ENCODE measurements at places on chromosomes 16 and 17.

DNA sequence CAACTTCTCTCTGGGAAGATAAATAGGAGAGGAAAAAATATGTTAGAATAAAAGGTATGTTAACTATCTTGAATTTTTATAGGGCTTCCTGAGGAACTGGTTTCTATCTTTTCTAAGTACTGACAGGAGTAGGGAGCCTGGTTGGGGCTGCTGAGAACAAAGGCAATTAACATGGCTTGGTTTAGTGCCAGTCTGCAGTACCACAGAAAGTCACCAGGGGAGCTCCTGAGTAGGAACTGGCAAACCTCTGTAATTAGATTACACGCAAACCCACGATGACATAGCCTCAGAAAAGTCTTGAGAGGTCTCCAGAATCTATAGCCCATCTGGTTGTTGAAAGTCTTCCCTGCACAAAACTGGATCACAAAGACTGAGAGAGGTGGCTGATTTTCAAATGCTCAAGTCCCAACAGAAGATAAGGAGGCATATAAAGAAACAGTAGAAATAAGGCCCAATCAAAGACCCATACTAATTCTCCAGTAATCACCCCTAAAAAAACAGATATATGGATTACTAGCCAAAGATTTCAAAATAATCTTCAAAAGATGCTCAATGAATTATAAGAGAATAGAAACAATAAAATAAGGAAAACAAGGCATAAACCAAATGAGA lies 11.7 kb upstream of the CNTNAP4 start:
- DNase-seq: no peak

- no peak for DNase-seq
Observed at GRCh38 chr17:57623620-57624019, 121.5 kb downstream of the CCDC182 start.

GRCh38 chr17:61511480-61512182 lies 59.4 kb downstream of the TBX4 start:
- DNase-seq: no peak

DNA sequence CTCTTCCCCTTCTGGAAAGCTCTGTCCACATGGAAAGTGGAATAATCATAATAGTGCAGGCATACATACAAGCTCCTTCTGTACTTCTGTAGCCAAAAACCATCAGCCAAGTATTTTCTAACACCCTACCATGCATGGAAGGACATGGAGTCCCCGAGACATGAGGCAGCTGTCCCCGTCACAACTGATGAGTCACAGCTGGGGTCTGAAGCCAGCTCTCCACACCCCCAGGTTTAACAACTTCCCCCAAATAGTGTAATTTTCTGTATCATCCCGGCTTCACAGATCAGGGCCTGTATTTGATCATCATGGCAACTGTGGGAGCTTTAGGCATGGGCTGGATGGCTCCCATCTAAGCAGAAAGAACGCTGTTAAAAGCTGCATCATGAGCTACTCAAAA lies 16.6 kb downstream of the C16orf96 start:
- DNase-seq: no peak

DNA sequence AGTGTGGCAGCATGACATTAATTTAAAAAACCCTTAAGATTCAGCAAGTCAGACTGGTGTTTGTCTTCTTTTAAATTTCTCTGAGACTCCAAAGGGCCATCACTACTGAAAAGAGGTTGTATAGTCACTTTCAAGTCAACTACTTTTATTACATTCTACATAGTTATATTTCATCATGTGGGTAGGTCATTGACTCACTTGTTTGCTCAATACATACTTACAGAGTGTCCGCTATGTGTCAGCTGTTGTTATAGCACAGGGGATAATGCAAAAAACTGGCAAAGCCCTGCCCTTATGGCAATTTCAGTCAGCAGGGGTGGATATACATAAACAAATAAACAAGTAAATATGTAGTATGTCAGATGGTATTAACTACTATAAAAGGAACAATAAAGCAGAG lies 2.5 kb upstream of the MYH4 start:
- no peak for DNase-seq

GRCh38 chr16:49311823-49312222 lies 30.2 kb upstream of the CBLN1 start:
- DNase-seq: no peak

- DNase-seq: no peak
Observed at GRCh38 chr17:47611372-47612350, 38.1 kb upstream of the KPNB1 start.

GRCh38 chr17:65101371-65101770 lies 35.8 kb upstream of the RGS9 start:
- no peak for DNase-seq

DNA sequence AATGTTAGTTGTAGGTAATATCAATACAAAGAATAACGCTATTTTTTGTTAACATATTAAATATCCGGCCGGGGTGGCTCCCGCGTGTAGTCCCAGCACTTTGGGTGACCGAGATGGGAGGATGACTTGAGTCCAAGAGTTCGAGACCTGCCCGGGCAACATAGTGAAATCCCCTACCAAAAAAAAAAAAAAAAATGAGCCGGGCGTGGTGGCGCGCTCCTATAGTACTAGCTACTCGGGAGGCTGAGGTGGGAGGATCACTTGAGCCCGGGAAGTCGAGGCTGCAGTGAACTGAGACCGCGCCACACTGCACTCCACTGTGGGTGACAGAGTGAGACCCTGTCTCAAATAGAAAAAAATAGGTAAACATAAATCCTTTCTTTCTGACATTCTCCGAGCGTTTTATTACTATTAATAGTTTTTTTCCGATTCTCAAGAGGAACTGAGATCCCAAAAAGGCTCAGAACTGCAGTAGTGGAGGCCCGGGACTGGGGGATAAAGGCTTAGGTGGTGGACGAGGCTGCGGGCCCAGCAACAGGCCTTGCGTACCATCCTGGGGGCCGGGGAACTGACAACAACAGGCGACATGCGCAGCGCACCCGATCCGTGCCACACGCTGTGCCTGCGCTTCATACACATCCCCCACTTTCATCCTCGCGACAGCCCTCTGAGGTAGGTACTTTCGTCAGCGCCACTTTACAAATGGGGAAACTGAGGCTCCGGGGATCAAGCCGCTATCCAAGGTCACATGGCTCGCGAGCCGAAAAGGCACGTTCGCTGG lies 919 bp downstream of the N4BP1 start:
- no peak for DNase-seq

- no peak for DNase-seq
Observed at GRCh38 chr17:73010414-73010813, 82.1 kb downstream of the SLC39A11 start.

DNA sequence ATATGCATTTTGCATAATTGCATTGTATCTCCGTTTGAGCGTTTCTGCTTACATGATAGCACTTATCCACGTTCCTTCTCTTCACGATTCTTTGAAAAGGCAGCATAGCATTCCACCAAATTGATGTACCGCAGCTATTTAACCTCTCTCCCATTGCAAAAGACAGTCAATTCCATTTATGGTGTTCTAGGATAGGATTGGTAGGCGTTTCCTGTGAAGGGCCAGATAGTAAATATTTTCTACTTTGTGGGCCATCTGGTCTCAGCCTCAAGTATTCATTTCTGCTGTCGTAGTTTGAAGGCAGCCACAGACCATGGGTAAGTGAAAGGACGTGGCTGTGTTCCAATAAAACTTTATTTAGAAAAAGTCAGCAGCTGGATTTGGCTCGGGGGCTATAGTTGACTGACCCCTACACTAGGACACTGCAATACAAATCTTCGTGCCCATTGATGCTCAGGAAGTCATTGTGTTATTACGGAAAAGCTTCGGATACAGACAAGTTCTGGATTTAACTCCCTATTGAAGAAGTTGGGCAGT lies 10.1 kb downstream of the SNX29 start:
- no peak for DNase-seq

DNA sequence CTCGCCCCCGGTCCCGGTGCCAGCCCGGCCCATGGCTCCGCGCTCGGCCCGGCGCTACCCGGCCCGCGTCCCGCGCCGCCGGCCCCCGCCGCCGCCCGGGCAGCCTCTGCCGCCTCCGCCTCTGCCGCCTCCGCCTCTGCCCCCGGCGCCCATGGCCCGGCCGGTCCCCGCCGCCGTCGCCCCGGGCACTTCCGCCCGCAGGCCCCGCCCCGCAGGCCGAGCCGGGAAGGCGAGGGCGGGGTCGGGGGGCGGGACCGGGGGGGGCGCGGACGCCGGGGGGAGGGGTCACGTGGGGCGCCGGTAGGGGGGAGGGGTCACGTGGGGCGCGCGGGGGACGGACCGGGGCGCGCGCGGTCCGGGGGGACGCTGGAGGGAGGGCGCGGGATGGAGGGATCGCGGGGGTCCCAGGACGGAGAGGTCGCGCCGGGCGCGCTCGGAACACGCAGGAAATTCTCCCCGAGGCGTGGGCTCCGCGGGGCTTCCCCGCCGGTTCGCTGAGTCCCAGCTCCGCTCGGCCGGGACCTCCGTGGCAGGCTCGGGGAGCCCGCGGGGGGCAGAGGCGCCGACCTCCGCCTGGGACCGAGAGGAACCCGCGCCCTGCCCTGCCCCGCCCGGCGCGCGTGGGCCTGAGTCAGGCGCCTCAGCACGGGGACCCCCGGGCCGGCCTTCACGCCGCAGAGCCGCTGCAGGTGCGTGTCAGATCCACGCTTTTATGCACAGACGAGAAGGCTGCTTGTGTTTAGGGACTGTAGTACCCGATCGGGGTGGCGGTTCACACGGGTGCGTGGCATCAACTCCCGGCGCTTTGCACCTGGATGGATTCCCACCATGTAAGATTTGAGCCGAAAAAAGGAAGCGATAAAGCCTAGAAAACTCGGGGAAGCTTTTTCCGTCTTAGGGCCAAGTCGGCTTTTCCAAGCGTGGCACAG lies at the start of gene PGAP6:
Gene PGAP6 (minus strand): TSS at position 190 of the 929 bp plus-strand sequence. CDS start 157 bp downstream, at position 33.
- DNase-seq: no peak

Measured in stimulated activated CD8-positive, alpha-beta memory T cell treated with anti-CD3 and anti-CD28 coated beads, Interleukin-4, amount 100 ng/mL, for 1 hour (primary cell).